ENCODE measurements at places on chromosomes 5 and 9.

- no peak for DNase-seq
Observed at GRCh38 chr5:124751031-124751430, 4.6 kb upstream of the ZNF608 start.

- DNase-seq: no peak
Observed at GRCh38 chr5:166441-167372, 24.6 kb upstream of the LRRC14B start.

GRCh38 chr5:40551496-40552491 lies 127.9 kb upstream of the PTGER4 start:
- DNase-seq: peak; percentile 11

DNA sequence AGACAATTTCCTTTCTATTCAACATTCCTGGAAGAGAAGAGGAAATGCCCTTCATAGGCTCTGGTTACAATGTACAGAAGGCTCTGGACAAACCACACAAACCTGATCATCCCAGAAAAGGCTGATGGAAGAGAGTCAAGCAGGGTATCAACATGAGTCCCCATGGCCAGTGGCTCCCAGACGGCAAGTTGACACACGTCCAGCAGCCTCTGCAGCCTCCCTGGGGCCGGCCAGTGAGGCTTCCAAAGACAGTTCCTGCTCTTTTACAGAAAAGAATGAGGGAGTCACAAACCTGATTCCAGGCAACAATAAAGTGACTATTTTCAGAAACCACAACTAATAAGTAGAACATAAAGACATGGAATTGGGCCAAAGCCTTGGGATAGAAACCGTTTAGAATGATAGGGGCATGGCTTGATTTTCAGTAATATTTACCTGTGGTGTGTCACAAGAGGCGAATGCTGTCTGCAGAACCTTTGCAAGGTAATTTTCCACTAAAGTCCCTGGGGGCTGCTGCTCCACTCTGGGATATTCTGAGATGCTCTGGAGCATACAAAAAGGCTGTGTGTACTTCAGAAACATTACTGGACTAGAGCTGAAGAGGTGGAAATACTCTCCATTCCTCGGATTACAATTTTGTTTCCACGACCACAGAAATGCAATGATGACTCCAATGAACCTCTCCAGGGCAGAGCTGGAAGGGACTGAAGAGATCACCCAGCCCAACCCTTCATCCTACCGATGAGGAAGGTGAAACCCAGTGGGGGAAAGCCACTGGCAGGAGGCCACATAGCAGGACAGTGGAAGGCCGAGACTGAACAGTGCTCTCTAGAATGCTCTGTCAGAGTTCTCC lies 10.4 kb downstream of the MED27 start:
- DNase-seq: no peak

DNA sequence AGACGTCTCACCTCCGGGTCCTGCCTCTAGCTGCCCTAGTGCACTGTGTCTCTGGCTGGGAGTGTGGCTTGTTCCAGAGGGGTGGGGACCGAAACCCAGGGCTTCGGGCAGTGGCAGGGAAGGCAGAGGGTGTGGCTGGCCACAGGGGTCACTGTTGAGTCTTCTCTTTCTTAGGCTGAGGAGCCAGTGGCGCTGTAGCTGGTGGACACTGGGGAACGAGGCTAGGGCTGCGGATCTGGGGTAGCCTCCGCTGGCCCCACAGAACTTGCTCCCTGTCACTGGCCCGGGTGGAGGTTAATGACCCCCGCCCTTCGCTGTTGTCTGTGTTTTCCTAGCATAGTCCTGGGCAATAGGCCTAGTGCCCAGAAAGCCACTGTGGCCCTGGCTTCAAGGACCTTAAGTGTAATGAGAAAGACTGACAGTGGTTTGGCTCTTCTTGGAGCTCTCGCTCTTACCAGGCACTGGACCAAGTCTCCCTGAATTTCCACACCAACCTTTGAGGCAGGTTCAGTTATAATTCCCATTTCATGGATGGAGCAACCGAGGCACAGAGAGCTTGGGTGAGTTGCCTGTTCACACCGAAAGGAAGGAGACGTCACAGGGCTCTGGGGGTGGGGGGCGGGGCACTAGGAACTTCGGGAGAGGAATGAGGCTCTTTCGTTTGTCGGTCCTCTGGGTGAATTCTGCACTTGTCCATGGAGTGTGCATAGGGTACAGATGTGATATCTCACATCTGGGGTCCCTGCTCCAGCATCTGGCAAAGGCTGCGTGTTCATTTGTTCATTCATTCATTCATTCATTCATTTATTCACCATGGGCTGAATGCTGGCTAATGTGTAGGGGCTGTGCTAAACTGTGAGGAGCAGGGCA lies 4.8 kb upstream of the IER5L start:
- peak; percentile 47 for DNase-seq

GRCh38 chr5:24804221-24804681 lies 159.5 kb upstream of the CDH10 start:
- DNase-seq: no peak

DNA sequence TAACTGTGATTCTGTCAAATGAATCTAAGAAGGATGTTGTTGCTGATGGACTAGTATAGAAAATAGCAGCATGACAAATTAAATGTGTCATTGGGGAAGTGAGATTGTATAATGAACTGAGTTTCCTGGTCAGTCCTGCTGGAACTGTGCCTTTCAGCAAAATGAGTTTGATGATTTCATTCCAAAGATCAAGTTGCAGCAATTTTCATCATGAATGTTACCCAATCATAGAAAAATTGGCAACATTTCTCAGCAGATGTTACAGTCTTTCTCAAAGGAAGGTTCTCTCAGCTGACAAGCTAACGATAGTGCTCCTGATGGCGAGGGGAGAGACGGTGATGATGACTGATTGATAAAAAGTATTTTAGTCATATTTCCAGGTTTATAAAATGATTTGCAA lies 10.7 kb downstream of the PCDHAC2 start:
- no peak for DNase-seq

- no peak for DNase-seq
Observed at GRCh38 chr5:15774632-15775031, 274.7 kb downstream of the FBXL7 start.

GRCh38 chr5:156411185-156411613 lies 84.2 kb downstream of the SGCD start:
- no peak for DNase-seq

- DNase-seq: no peak
Observed at GRCh38 chr5:102531506-102531905, 32.7 kb upstream of the SLCO6A1 start.

- DNase-seq: no peak
Observed at GRCh38 chr5:115686738-115687074, 60.9 kb upstream of the TMED7 start.

DNA sequence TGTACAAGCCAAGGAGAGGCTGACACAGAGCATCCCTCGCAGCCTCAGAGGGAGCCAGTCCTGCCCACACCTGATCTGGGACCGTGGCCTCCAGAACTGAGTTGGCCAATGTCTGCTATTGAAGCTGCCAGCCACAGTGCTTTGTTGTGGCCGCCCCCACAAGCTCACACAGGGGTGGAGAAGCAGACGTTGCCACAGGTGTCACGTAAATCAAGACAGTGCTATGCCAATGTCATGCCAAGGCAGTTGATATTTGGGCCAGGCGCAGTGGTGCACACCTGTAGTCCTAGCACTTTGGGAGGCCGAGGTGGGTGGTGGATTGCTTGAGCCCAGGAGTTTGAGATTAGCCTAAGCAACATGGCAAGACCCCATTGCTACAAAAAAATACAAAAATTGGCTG lies 17.3 kb upstream of the TERT start:
- no peak for DNase-seq

DNA sequence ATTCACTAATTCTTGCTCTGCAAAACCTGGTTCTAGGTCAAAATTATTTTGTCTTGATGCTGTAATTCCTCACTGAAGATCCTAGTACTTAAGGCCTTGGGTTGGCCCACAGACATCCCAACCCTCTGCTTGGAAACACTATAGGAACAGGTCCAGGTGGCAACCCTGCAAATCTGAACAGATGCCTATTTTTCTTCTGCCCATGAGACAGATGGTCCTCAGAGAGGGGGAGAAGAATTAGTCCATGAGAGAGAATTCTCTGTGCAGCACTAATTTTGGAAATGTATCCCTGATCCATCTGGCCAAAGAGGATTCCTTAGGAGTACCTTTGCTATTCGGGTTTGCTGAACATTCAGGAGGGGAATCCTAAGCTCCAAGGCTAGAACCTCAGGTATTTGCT lies 156.3 kb downstream of the ELAVL2 start:
- DNase-seq: no peak

- DNase-seq: no peak
Observed at GRCh38 chr5:104789366-104789765, 1226.8 kb upstream of the NUDT12 start.

- no peak for DNase-seq
Observed at GRCh38 chr5:154228696-154229095, 38.2 kb downstream of the GALNT10 start.

GRCh38 chr9:89477811-89478630 lies 19.9 kb downstream of the SEMA4D start:
- peak; percentile 45 for DNase-seq

GRCh38 chr9:18194316-18194715 lies 279.6 kb upstream of the ADAMTSL1 start:
- no peak for DNase-seq

- no peak for DNase-seq
Observed at GRCh38 chr5:143176048-143176447, 227.4 kb downstream of the NR3C1 start.

- no peak for DNase-seq
Observed at GRCh38 chr5:133709209-133709725, 96.9 kb upstream of the FSTL4 start.

- no peak for DNase-seq
Observed at GRCh38 chr9:34409154-34409553, 32.5 kb upstream of the MYORG start.

- no peak for DNase-seq
Observed at GRCh38 chr9:111937781-111938426, 41.3 kb downstream of the UGCG start.

DNA sequence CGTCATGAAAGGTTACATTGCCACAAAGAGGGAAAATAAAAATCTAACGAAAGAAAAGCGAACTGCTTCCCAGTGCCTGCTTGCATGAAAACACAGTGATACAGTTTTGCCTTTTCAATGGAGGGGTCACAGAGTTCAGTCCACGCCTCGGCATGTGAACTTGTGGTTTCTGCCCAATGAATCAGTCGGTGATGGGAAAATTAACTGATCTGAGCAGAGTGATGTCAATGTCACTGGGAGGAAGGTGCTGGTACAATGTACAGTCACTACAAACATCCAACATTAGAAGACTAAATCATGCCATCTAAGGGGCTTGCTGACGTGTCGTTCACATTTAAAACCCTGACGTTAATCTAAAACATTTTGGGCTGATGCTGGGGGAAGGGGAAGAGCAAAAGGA lies 151.8 kb upstream of the MSX2 start:
- no peak for DNase-seq

- DNase-seq: no peak
Observed at GRCh38 chr5:106675687-106676086, 995.0 kb downstream of the EFNA5 start.

DNA sequence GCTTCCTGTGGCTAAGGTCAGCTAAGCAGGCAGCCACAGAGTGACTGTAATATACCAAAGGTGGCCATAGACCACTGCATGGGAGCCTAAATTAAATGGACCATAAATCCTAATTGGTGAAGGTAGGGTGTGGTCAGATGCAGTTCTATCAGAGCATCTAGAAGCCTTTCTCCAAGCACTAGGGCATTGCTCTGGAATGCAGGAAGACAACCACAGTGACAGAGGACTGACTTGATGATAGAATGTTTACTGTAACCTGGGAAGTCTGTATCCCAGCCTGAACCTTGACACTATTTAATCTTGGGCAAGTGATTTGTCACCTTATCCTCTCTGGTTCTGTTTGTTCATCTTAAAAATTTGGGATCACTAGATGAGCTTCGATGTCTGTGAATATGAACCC lies 2.3 kb downstream of the FBXO38 start:
- no peak for DNase-seq

GRCh38 chr9:38003946-38004808 lies 64.8 kb downstream of the SHB start:
- no peak for DNase-seq

DNA sequence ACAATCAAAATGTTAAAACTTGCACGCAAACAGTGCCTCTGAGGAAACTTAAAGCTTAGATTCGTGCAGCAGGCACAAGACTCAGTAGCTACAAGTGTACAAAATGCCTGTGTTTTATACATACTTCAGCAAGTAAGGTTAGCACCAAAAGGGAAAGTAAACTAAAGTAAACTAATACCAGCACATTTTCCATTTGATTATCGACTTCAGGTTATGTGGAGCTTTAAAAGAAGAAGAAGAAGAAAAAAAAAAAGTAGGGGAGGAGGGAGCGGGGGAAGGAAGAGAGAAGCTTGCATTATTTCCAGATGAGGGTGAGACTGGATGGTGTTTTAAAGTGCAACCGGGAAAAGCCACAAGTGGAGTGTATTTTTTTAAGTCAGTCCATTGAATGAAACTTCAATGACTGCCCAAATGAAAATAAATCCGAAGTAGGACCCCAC lies 596 bp upstream of the ADAMTS6 start:
- DNase-seq: no peak

- DNase-seq: no peak
Observed at GRCh38 chr5:121152411-121152810, 688.3 kb downstream of the PRR16 start.

DNA sequence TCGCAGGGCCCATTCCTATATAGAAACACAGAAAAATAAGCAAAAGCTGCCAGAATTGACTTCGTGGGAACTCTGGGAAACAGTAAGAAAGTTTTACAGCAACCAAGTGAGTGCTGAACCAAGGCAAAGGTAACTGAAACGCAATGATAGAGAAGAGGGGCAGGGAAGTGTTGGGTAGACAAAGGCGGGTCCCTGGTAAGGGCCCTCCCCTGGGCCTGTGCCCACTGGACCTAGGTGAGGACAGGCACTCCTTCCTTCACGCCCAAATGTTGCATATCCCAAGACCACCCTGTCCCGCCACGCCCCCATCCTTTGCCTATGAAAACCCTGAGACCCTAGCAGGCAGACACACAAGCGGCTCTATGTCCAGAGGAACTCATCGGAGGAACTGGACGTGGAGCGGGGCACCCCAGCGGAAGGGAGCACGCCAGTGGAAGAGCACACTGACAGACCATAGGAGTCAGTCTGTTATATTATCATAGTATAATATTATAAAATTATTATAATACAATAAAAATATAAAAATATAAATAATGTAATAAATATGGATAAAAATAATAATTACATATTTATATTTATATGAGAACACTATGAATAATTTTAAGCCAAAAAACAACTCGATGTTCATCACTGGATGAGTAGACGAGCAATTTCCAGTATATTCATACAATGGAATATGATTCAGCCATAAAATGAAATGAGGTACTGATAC lies 27.9 kb downstream of the CDKN2A start:
- no peak for DNase-seq

GRCh38 chr5:178396796-178397720 lies 164.5 kb upstream of the PHYKPL start:
- DNase-seq: no peak

GRCh38 chr5:94672746-94673145 lies 54.3 kb downstream of the SLF1 start:
- DNase-seq: no peak

GRCh38 chr5:61635271-61635670 lies 303.2 kb downstream of the ZSWIM6 start:
- no peak for DNase-seq

DNA sequence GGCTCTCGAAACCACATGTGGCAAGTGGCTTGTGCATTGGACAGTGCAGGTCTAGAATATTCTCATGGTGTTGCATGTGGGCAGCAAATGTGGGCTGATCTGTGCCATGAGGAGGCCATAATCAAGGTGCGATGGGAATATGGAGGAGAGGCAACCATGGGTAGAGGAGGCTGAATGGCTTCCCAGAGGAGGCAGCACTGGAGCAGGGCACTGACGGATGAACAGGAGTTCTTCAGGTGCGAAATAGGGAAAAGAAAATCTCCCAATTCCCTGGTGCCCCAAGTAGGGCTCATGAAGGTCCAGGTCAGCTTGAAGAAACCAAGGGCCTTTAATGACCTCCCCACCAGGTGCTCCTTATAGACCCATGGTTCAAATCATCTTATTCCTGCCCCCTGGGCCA lies 126.5 kb downstream of the RXRA start:
- no peak for DNase-seq
